AG04450 (cell line): ENCODE measurements at places on chromosomes 13 and 19. TPM values are rescaled to one million over a fixed set of nuclear protein-coding genes. Genes with fewer than 3 reads are reported as not detected.

DNA sequence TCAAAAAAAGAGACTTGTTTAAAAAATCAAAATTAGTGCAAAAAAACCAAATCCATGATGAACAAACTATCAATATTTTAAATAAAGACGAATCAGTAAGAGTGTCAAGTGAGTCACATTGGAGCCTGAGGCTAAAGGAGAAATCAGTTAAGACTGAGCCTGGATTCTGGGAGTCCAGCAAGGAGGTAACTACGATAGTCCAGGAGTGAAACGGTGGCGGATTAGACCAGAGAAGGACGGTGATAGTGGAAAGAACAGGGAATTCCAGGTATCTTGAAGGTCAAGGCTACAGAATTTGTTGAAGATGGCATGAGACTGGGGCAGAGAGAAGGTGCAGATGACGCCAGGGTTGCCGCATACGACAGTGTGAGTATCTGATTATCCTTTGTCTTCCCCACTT, 7.0 kb upstream of the NPAS1 start:
- DNase-seq, result no peak

DNA sequence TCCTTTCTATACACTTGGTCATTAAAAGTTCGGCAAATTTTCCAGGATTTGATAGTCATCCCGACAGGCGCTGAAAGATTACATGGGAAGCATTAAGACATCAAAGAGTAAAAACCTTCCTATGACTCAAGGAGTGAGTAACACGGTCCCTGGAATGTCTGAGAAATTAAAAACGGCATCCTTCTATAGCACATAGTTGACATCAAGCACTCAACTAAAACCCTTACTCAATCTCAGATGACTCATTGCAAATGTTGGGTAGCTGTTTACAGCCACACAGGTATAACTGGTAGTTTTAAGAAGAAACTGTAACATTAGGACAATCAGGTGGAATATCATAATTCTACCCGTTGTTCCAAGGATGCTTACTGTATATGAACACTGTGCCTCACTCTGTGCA, 6.4 kb upstream of the LGALS13 start:
- no peak for DNase-seq

The NALCN gene
- 1.6 and 2.2 TPM in 2 replicates for polyA plus RNA-seq

The FARP1 gene
- polyA plus RNA-seq, result 76.4 and 83.0 TPM in 2 replicates

DNA sequence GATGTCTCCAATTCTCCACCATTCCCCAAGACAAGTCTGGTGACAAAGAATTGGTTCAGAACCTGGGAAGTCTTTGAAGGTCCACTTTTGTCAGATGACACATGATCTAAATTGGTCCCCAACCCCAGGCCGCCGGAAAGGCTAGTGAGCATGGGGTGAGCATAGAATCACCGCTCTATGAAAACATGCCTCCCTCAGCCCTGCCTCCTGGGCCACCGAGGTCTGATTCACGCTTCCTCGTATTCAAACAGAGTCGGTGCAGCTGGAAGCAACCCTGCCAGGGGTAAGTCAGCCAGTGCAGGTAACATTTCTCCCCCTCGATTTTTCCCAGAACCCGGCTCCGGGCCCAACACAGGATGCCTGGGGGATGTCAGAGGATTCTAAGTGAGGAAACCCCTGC, 33.9 kb upstream of the KLF2 start:
- DNase-seq, result no peak

GRCh38 chr13:110150384-110151101, 156.4 kb downstream of the COL4A1 start:
- no peak for DNase-seq

The ZIM2 gene
- not detected in 2 replicates for polyA plus RNA-seq

DNA sequence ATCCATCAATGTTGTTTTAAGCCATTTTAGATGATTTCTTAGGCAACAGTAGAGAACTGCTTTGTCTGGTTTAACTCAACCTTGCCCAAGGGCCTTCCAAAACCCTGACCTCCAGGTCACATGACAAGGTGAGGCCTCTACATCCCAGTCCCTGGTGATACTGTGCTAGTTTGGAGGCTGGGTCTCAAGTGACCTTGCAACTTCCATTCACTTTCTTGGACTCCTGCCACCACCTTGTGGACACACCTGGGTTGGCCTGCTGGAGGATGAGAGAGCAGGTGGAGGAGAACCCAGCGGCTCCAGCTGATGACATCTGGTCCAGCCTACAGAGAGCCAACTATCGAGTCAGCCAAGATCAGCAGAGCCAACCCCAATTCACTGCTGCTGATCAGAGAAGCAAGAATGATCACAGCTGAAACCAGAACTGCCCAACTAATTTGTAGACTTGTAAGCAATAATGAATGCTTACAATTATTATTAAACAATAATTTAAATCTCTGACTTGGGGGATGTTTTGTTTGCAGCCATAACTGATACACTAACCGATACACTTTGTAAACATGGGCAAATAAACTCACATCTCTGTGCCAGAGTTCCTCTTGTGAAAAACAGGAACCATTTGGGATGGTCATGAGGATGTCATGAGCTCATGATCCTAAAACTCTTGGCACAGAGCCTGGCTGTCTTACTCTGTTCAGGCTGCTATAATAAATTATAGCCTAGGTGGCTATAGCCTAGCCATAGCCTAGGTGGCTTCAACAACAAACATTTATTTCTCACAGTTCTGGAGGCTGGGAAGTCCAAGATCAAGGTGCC, 11.5 kb downstream of the FAM187B start:
- no peak for DNase-seq

The DCAF15 gene
- polyA plus RNA-seq, result 6.1 and 7.3 TPM in 2 replicates

DNA sequence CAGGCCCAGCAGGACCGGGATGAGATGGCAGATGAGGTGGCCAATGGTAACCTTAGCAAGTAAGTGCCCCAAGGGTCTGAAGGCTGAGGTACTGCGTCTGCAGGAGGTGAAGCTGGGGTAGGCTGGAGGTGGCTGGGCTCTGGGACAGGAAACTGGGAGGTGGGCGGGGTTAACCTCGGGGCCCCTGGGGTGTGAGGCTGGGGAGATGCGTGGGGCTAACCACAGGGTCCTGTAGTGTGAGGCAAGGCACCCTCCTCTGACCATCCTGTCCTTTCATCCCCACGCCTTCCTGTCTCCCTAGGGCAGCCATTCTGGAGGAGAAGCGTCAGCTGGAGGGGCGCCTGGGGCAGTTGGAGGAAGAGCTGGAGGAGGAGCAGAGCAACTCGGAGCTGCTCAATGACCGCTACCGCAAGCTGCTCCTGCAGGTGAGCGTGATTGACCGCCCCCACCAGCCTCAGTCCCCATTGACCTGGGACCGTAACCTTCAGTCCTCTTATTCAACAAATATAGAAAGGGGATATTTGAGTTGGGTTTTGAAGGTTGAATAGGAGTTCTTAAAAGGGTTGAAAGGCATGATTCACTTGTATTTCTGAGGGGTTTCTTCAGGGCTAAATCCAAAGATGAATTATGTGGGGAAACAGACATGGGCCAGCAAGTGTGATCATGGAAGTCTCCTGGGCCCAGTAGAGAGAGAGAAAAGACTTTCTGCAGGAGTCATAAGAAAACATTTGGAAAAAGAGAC, 35.7 kb downstream of the KCNC3 start:
- no peak for DNase-seq

DNA sequence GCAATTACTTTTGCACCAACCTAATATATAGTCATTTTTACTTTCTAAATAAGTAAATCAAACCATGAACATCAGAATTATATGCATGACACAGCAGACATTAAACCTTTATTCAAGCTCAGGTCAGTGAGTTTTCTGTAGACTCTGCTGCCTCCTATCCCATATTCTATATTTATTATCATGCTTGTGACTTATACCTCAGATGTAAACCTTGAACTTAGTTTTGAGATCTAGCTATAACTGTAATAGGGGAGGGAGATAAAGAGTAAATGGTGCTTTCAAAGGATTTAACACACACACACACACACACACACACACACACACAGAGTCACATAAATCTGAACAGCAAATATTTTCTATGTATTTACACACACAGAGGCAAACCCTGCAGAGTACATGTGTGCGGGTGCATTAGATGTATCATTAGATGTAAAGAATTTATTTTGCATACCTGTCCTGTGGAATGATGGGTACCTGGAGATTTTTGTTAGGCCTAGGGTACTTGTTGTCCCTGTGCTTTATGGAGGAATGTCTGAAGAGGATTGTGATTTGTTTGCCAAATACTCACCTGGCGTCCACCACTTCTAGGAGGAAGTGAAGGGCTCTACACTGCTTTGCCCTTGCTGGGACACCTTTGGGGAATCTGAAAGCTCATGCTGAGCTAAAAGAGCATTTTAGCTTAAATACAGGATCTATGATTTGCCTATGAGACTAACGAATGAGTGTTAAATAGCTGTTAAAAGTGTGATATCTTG, 521.9 kb downstream of the KLF5 start:
- DNase-seq, result no peak

The FCER2 gene
- polyA plus RNA-seq, result not detected in 2 replicates

The NFIC gene
- 3.9 and 7.7 TPM in 2 replicates for polyA plus RNA-seq

DNA sequence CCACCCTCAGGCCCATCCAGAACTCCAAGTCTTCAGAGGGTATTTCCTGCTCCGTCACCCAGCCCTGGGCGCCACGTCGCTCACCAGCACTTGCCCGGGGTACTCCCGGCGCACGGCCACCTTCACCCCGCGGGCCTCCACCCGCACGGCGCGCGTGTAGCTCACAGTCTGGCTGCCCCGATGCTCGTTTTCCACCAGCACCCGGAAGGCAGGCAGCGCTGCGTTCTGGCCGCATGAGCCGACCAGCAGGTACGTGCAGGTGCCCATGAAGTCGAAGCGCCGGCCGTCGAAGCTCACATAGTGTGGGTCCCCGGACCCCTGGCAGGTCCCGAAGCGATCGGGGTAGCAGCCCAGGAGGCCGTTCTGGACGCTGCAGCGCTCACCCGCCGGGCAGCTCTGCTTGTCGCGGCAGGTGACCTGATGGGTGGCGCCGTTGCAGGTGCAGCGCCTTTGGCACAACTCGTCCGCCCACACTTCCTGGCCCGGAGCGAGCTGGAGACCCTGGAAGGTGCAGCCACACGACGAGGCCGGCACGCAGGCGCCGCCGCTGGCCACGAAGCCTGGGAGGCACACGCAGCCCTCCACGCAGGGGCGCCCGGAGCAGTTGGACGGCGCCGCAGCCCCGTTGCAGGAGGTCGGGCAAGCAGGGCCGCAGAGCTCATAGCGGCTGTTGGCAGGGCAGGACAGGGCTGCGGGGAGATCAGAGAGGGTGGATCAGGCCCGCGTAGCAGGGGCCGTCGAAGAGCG, 19.2 kb downstream of the FCGBP start:
- no peak for DNase-seq

The ATXN8OS gene
- polyA plus RNA-seq, result not detected in 2 replicates

- no peak for DNase-seq
Observed at GRCh38 chr13:48403151-48403631, 9.7 kb downstream of the LPAR6 start.

- DNase-seq, result no peak
Observed at GRCh38 chr19:44636439-44637389, 7.0 kb upstream of the PVR start.

The WBP4 gene
- polyA plus RNA-seq, result 11.9 and 18.3 TPM in 2 replicates

DNA sequence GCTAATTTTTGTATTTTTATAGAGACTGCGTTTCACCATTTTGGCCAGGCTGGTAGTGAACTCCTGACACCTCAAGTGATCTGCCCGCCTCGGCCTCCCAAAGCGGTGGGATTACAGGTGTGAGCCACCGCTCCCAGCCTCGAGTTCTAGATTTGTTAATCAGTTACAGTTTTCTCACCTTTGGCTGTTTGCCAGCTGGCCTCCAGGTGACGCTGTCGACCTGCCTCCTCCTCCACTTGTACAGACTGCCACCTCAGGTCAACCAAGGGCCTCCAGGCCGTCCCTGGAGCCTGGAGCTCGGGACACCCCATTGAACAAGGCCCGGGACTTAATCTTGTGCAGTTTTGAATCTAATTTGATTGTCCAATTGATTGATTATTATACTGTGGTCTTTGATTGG, 45.5 kb downstream of the IER2 start:
- DNase-seq, result no peak

- DNase-seq, result no peak
Observed at GRCh38 chr13:101584331-101584730, 131.9 kb downstream of the ITGBL1 start.

The CD209 gene
- not detected in 2 replicates for polyA plus RNA-seq

DNA sequence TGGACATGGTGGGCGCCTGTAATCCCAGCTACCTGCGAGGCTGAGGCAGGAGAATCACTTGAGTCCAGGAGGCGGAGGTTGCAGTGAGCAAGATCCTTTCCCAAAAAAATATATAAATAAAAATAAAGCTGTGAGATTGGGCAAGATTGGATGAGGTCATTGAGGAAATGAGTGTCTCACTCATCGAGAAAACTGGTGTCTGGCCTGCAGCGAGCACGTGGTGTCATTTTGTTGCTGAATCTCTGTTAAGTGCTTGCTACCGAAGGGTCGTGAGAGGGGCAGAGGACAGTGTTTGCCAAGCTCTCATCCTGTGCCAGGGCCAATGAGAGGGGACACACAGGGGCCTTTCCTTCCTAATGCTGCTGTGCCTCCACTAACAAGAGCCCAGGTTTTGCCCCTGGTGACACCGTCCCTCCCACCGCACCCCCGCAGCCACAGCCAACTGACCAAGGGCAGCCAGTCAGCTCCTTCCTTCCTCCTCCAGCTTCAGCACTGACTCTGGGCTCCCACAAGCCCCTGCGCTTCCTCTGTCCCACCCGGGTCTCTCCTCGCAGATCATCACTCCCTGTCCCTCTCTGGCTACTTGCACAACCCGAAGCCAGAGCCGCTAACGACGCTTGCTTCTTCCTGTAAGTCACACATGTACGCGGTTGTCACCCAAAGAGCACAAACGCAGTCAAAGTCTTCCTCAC, 3.2 kb downstream of the POLD1 start:
- DNase-seq, result no peak

DNA sequence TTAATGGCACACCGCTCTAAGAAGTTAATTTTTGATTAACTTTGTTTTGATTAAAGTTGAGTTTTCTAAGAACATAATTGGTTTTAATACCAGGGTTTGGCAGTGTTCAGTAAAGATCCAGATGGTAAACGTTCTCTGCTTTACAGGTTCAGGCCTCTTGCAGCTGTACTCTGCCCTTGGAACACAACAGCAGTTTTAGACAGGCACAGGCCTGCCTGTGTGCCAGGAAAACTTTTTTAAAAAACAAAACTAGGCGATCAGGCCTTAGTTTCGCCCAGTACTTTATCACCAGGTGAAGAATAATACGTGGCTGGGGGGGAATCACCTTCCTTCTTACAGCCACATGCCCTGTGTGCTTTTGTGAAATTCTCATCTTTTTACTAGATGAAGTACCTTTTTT, 38.0 kb upstream of the TEX29 start:
- no peak for DNase-seq

DNA sequence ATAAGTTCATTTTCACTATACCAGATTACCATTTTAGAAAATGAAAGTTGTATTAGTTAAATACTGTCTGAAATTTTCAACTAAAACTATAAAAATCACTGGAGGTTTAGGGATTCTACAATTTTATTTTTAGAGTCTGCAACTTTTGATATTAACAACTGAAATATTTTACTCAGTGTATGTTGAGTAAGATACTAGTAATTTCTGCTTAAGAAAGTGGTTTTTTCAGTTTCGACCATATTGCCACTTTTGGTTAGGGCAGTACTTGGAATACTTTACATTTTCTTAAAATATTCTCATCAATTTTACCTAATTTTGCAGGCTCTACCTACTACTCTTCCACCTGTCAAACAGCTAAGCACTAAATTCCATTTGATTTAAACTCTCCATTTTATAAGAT, 59.6 kb downstream of the KCNRG start:
- no peak for DNase-seq
